Kasumi-1 (cell line): ENCODE measurements at places on chromosomes 3 and 15.

DNA sequence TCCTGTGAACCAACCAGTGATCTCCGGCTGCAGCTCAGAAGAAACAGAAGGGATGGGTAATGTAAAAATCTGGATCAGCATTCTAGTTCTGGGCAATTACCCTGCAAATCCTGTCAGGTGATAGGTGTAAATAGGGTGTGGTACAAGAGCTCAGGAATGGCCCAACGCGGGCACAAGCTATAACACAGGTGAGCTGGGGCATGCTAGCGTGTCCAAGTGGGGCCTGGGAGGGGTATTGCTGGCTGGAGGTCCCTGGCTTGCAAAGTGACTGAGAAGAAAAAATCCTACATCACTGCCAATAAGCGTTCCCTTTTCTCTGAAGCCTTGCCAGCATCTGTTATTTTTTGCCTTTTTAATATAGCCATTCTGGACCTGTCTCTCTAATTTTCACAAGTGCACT, 9.7 kb upstream of the CHST2 start:
- no peak for DNase-seq

DNA sequence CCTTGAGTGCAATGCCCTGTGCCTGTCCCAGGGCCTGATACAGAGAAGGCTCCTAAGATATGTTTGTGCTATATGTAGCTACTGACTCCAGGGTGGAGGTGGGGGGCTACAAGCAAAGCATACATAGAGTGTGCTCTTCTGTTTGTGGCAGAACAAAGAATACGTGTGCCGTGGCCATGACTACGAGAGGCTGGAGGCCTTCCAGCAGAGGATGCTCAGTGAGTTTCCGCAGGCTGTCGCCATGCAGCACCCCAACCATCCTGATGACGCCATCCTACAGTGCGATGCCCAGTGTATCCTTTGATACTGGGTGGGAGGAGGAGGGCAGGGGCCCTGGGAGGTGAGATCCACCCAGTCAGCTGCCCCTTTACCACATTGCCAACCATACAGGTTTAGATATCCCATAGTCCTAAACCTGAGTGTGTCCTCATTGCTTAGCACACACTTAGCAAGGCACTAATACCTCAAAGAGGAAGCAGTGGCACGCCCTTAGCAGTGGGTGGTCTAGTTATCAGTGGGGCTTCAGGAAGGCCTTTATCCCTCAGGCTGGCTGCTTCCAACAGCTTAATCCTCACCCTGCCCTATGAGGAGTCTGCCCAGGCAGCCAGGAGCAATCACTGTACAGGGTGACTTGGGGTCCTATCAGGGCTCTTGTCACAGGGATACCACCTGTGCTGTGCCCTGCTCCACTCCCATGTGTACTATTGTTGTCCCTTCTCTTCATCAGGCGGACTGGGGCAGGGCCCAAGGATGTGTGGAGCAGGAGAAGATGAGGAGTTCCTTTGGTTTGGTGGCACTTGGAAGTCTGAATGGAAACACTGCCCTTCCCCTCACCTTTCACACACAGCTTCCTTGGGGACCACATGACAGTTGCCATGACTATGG, 30.1 kb upstream of the MANF start:
- DNase-seq, result no peak

GRCh38 chr15:50933341-50933740, 24.9 kb downstream of the AP4E1 start:
- peak; percentile 61 for DNase-seq

- DNase-seq, result no peak
These were observed 20.0 kb upstream of the CHD2 start for GRCh38 chr15:92879949-92880725.

DNA sequence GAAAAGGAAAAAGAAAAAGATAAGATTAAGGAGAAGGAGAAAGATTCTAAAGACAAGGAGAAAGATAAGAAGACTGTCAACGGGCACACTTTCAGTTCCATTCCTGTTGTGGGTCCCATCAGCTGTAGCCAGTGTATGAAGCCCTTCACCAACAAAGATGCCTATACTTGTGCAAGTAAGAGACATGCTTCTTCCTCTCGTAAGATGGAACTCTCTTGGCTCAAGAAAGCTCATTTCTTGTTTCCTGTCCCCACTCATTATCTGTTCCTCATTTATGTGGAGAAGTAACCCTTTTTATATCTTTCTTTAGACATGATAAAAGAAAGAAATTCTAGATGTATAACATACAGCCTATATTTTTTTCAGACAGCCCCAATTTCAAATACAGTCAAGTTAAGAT, 101.4 kb downstream of the KLHL25 start:
- peak; percentile 20 for DNase-seq

DNA sequence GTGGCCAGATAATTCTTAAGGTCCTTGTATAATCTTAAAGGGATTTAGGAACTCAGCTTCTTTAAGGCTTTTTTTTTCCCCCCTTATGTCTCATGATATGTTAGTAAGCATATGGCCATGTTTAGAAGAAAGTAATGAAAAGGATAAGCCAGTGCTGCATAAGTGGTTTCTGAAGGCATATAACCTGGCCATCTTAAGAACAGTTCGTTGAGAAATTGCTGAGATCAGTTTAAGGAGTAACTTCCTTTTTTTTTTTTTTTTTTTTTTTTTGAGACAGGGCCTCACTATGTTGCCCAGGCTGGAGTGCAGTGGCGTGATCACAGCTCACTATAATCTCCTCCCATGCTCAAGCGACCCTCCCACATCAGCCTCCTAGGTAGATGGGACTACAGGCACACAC, 51.7 kb downstream of the UBE2E2 start:
- peak; percentile 58 for DNase-seq

DNA sequence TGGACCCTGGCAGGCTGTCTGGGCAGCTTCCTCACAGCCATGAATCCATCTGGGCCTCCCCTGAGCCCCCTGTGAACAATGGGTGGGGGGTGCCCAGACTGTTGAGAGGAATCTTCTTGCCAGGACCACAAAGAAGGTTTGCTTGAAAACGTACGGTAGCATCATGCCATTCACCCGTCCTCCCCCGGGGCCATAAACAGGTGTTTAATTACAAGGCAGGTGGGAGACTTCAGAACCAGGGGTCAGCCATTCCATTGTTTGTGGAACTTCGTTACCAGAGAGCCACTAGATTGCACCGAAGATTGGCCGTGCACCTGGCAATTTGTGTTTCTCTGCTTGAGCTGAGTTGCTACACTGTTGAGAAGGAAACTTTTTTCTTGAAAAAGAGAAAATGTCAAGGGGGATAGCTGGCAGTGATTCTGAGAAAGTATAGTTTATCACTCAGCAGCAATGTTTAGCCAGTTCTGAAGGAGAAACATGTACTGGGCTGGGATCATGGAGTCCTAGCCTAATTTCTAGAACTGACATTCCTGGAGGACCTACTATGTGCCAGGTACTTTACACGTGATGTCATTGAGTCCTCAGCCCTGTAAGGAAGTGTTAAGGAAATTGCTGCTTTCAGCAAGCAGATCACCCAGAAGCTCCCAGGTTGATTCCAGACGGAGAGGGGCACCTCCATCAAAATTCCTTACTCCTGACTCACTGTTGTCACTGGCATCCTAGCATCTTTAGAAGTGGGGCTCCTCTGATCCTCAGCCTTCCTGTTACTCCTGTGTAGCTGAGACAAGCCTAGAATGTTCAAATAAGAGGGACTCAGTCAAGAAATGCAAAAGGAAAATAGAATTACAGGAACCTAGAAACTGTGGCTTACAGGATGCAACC, 103.8 kb upstream of the UBE2E1 start:
- no peak for DNase-seq

DNA sequence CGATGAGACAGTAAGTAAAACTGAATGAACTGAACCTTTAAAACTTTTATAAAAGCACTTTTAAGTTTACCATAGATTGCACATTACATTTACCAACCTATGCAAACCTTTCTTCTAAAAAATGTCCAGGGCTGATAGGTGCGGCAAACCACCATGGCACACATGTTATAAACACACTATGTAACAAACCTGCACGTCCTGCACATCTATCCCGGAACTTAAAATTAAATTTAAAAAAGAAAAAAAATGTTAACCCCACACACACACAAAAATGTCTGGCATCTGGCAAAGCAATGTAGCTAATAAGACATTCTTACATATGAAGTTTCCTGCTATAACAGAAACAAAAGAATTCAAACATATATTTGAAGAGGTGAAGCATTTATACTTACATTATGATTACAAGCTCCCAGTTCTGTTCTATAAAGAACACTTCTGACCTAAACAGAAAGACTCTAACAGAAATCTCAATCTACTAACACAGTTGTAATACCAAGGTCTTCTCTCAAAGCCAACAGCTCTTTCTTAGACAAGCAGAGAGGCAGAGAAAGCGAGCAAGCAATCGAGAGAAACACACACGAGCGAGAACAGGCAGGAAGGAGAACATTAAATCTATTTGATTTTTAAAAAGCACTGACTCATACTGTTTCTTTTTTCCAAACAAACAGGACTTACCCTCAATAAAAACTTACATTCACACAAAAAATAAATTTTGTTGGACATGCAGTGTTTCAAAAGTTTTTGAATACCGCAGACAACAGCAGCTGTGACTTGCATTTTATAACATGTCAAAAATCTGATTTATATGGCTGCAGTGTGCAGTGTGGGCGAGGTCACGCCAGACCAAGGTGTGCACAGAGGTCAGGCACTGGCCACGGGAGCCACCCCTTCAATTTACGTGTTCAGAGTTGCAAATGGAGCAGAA, at the start of gene NRG4:
NRG4 (minus strand) TSS at position 798 of the 925 bp plus-strand sequence. CDS start 1,194 bp downstream, outside the sequence.
- DNase-seq, result no peak

DNA sequence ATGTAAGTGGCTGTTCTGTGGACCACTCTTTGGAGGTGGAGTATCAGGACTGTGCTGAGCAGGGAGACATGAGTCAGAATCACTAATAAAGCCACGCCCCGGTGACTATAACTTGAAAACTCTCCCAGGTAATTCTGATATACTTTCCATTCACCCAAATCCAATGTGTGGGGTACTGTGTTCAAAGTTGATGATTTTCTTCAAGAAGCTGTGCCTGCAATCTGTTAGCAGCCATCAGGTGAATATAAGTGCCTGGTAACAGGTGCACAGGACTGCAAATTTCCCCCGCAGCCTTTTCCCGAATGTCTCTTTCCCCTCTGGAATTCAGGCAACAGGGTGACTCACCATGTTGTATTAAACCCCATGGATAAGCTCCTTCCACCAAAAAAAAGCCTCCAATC, 17.0 kb downstream of the MAGI1 start:
- DNase-seq, result no peak

- DNase-seq, result no peak
These were observed 80.2 kb downstream of the FMN1 start for GRCh38 chr15:33114374-33114717.

- DNase-seq, result no peak
These were observed 243.4 kb upstream of the ZNF717 start for GRCh38 chr3:76028774-76029173.

DNA sequence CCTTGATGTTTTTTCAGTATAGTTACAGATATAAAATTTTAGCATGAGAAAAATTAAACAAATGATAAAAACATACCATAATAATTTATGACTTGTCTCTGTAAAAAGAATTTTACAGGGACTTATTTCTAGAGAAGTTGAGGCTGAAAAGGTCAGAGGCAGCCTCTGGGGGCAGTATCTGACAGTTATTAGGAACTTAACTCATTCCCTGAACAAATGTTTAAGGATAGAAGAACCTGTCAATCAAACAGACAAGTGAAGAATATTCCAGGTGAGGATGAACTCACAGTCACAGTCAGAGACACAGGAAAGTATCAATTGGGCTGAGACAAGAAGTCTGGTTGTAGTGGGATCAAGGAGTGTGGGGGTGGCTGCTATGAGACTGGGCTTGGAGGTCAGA, 7.3 kb downstream of the MYLK start:
- DNase-seq, result no peak

GRCh38 chr15:60683156-60683555, 204.2 kb upstream of the ICE2 start:
- DNase-seq, result no peak

DNA sequence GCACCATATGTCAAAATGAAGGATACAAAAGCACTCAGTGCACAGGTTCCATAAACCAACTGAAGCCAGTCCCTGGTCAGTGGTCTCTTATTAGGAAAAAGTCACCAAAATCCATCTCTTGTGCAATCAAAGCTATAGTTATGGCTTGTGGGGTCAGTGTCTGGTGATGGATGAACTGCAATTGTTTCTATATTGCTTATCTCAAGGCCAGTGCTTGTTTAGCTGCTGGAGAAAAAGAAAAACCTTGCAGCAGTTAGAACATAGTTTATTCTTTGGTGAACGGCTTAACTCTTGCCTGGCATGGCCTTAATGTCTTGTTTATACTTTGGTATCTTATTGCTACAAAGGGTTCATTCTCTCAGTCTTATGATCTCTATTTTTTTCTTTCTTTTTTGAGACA, 2.9 kb upstream of the UQCRC1 start:
- no peak for DNase-seq

DNA sequence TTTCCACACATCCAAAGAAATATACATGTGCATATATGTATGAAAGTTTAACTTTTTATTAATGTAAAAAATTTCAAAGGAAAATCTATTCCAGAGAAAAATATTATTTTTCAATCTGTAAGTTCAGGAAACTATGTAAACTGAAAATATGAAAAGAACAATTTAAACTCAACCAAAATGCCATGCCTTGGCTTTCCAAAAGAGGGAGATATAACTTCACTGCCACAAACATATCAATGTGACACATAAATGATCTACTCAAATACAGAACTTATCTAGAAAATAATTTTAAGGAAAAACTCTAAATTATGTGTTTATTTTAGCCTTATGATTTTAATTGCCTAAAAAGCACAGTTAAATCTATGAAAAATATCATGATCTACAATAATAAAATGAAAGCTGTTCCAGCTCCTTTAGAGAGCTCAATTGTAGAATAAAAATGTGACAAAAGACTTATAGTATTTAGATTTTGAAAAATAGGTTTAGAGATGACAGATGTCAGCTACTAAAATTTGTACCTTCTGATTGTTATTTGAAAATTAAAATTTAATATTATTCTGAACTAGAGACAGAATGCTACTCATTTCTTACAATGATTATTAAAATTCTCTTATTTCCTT, 94.8 kb downstream of the GBE1 start:
- peak; percentile 61 for DNase-seq

GRCh38 chr3:183061391-183062172, 37.7 kb downstream of the MCCC1 start:
- no peak for DNase-seq

- DNase-seq, result no peak
These were observed 91.1 kb downstream of the ASB7 start for GRCh38 chr15:100693451-100693850.

GRCh38 chr3:122271246-122271898, 53.7 kb upstream of the CSTA start:
- peak; percentile 63 for DNase-seq
